Stimulated activated CD4-positive, alpha-beta T cell treated with anti-CD3 and anti-CD28 coated beads, Interleukin-4, amount 100 ng/mL, for 24 hours (primary cell): ENCODE measurements at places on chromosomes 12 and 14.
A peak's percentile ranks its signal among the peaks of the same experiment; 100 is the strongest.

DNA sequence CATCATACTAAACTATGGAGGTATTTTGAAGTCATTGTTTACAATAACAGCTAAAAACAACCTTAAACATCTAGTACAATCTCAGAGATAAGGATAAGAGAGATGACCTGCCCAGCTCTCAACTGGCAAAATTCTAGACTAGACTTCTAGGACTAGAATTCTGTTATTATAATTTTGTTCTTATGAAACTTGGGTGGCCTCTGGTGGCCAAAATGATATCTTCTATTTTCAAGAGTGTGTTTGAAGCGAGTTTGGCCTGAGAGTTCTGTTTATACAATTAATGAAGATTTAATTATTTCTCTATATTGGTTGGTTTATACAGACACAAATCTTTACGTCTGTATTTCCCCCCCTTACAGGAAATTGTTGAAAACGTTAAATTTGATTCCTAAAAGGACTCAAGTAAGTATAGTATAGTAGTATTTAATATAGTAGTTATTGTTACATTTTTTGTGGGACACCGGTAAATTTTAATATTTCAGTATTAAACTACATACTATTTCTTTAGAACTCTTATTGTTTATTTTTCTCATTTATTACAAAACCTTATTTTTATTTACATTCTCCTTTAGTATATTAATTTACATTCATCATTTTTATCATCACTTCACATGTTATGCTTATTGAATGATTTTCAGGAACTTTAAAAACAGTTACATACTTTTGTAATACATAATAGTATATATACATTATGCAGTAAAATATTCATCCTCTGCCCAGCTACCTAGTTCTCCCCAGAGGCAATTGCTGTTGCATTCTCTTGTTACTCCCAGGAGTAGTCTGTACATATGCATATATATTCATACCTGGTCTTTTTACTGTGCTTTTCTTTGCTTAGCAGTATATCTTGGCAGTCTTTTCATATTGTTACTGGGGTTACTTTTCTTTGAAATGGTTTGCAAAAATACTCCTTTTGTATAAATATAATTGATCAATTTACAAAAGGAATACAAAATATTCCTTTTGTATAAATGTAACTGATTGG is 6.6 kb downstream of the PPHLN1 start:
- peak; percentile 38 for DNase-seq

DNA sequence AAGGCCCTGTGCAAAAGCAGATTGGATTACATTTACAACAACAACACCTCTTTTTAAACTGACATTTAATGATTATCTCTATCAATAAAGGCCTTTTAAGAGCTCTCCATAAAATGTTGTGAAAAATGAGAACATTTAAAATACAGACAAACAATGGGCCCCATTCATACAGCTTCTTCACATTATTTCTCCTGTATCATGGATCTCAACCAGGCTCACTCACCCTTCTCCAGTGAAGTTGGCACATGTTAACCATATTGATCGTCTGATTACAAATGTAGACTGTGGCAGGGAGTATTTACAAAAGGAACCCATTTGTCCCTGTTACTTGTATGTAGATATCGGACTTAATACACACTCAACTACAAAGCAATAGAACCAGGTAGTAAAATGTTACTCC is 220.2 kb upstream of the BTG1 start:
- DNase-seq: no peak

GRCh38 chr12:106906715-106907114 is 49.0 kb upstream of the TMEM263 start:
- no peak for DNase-seq

GRCh38 chr12:129902371-129903091 is 1.3 kb downstream of the TMEM132D start:
- DNase-seq: no peak

GRCh38 chr14:61444215-61444768 is 122.9 kb downstream of the PRKCH start:
- DNase-seq: peak; percentile 70

DNA sequence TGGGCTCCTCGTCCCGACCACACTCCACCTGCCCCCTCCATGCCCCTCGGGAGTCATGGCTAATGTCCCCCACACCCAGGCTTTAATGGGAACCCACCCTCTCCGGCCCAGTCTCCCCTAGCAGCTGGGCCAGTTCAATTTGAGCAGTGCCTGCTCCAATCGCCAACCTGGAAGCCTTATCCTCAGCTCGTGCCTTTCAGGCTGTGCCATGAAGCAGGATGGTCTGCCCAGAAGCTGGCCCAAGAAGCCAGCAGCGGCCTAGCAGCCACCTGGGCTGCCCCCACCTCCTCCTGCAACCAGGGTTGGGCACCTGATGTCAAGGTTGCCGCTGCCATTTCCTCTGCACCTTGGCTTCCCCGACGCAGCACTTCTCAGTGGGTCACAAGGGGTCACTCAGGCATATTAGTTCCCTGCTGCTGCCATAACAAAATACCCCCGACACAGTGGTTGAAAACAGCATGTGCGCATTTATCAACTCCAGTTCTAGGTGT is 2.3 kb upstream of the CLBA1 start:
- no peak for DNase-seq

DNA sequence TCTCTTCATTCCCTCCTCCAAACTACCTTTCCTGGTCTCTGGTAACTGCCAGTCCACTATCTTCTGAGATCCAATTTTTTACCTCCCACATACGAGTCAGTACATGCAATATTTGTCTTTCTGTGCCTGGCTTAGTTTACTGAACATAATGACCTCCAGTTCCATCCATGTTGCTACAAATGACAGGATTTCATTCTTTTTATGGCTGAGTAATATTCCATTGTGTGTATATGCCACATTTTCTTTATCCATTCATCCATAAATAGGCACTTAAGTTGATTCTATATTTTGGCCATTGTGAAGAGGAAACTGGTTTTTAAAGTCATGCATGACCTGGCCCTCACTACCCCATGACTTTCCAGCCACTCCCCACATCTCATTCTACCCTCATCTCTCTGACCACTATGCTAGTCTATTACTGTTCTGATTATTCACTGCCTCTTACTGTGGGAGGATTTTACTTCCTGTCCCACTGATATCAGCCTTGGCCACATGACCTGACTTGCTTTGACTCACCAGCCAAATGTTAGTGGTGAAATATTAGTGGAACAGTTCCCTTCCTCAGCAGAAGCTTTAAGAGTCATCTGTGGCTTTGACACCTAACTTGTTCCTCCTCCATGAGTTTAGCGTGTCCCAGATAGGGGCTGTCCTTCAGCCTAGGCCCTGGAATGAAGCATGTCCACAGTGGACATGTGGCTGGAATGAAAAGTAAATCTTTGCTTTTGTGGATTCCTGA is 52.2 kb downstream of the GOLGA5 start:
- peak; percentile 29 for DNase-seq

GRCh38 chr14:30638926-30639325 is 16.8 kb downstream of the SCFD1 start:
- no peak for DNase-seq

- no peak for DNase-seq
Measured at GRCh38 chr14:96247031-96247430, 9.0 kb upstream of the BDKRB1 start.

DNA sequence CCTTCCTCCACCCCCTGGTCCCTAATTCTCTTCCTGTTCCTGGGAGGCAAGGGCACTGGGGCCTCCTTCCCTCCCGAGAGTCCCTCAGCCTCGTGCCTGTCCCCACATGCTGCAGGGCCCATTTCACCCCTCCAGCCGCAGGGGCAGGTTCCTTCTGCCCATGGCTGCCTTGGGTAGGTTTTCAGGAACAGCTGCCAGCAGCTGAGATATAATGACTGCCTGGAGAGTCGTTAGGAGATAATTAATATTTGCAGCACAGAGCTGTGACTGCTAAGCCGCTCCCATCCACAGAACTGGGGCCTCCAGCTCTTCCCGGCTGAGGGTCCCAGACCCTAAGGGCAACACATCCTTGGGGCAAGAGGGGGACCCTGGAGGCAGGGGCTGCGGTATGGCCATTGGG is 211.9 kb upstream of the LHX5 start:
- DNase-seq: no peak

DNA sequence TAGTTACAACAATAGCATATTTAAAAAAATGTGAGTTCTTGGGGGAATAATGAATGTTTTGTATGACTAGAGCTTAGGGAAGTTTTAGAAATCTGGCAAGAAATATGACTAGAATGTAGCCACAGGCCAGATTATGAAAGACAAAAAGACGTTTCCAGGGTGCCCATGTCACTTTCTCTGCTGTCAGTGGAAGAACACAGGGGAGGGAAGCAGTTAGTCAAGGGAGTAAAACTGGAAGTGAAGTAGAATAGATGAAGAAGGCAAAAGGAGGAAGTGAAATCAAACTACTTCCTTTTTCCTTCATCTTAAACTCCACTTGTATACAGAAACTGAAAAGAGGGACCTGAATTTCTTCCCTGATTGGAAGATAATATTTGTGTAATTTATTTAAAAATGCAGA is 81.2 kb upstream of the ATP2B1 start:
- DNase-seq: no peak

- no peak for DNase-seq
Measured at GRCh38 chr14:99511421-99512109, 30.4 kb downstream of the CCNK start.

- no peak for DNase-seq
Measured at GRCh38 chr14:72836085-72836484, 57.8 kb downstream of the DPF3 start.
